HEK293T (cell line): ENCODE measurements at places on chromosomes 3 and 15.

GRCh38 chr3:120353463-120353862, 4.3 kb upstream of the LRRC58 start:
- no peak for DNase-seq

DNA sequence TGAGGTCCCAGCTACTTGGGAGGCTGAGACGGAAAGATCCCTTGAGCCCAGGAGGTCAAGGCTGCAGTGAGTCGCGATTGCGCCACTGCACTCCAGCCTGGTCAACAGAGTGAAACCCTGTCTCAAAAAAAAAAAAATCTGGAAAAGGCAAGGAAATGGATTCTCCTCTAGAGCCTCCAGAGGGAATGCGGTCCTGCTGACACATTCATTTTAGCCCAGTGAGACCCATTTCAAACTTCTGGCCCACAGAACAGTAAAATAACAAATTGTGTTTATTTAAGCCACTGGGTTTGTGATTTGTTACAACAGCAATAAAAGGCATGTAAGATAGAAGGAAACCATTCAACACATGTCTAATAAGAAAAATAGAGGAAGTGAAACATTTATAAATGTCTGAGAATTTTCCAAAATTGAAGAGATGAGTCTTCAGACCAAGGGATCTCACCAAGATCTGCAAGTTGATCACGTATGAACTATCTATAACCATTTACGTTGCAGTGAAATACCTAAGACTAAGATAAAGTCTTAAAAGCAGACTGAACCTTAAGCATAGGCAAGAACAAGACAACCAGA, at the start of gene HTR3E:
Gene HTR3E, plus strand, starts transcription at position 254 of the 573 bp plus-strand sequence. CDS start 466 bp downstream, outside the sequence.
- DNase-seq, result no peak

DNA sequence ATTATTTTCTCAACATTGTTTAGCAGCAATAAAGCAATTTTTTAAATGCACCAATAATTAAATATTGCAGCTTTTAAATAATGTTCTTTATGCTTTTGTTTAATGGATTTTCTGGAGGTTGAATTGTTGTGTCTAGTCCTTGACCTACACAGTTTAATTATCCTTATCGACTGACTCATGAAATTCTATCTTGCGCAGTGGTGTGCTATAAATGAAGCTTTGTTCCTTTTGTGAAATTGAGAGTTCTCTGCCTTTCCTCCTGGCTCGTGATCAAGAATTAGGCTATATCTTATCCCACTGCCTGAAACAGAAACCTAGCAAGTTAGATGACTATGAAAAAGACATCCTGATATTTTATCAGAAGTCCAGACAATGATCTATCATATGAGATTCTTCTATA, 37.0 kb upstream of the PIK3R4 start:
- DNase-seq, result no peak

DNA sequence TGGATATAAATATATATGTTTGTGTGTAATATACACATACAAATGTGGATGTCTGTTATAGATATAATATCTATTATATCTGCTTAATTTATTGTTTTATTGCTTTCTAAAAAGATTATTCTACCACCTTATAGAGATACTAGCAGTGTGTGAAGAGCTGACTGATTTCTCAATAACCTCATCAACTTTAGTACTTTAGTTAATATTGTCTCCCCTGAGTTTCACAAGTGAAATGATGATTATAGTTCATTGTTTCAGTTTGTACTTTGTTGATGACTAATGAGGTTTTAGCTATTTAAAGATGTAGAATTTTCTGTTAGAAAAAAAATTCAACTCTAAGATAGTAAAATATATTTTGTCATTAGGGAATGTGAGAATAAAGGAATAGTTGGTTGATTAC, 11.4 kb downstream of the RSRC1 start:
- DNase-seq, result no peak

DNA sequence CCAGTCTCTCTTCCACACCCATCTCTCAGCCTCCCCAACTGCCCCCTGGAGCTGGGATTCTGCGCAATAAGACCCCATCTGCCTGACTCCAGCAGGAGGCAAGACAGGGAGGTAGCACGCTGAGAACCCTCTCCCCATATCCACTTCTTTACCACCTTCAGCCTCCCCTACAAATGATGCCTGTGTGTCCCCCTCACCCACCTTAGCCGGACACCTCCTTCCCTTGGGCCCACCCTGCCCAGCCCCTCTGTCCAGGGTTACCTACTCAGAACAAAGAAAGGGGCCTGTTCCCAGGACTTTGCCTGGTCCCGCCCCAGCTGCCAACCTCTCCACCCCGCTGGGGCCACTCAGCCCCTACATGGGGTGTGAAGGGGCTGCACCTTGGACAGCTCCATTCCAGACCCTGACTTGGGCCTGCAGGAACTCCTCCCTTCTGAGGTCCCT, 40.8 kb upstream of the ATP2B2 start:
- no peak for DNase-seq

DNA sequence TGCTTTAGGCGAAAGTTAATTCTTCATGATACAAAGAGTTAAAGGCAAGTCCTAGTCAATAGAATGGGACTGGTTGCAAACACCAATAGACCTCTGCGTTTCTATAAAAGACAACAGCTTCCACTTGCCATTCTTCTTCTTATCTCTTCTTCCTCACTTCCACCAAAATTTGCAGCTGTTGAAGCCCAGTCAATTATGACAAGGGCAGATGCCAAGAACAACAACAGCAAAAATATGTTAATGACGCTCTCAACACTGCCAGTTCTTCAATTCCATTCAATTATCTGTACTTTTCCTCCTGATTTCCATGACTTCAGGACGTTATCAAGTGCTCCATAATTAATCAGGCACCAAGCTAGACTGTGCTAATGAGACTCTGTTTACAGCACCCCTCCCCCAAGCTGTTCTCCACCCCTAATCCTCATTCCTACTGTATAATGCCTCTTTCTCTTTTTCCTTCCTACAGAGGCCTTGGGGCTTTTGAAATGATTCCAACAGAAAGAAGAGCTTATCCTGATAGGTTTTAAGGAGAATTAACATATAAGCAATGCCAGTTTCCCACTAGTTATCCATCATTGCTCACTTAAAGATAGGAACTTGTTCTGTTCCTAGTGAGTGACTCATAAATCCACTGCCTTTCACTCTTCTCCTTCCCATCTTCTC, 1160.5 kb downstream of the IGSF11 start:
- DNase-seq, result no peak

- no peak for DNase-seq
Observed at GRCh38 chr3:114892131-114892879, 254.8 kb downstream of the ZBTB20 start.

GRCh38 chr3:66012711-66013110, 26.0 kb downstream of the MAGI1 start:
- no peak for DNase-seq

DNA sequence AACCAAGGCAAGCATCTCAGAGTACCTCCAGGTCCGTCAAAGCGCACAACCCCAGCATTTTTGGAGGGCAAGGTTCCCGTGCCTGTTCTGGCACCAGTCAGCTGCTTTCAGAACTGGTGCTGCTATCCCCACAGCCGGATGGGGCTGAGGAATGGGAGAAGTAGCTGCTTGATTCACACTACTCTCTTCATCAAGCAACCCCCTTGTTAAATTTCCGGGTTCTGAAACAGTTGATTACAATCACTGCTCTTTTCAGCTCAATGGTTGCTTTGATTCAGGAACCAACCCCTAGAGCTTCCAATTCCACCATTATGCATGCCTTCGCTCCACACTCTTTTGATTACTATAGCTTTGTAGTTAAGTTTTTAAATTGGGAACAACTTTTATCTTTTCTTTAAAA, 12.3 kb upstream of the UBA7 start:
- no peak for DNase-seq

DNA sequence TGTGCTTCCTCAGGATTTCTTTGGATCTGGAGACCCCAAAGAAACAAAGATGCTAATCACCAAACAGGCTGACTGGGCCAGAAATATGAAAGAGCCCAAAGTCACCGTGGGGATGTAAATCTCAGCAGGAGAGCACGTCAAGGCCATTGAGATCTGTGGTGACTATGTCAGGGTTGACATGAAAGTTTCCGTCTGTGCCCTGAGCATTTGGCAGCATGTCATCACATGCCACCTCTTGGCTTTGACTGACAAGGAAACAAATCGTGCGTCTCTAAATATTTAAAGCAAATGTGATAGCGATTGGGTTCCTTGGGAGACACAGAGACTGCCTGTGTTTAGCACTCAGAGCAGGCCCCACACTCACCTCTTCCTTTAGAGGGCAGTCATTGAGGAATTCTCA, 35.2 kb downstream of the EFCAB12 start:
- DNase-seq, result no peak

GRCh38 chr3:162699291-162699690, 1202.7 kb downstream of the OTOL1 start:
- no peak for DNase-seq
